ENCODE measurements at places on chromosomes 4 and X.

DNA sequence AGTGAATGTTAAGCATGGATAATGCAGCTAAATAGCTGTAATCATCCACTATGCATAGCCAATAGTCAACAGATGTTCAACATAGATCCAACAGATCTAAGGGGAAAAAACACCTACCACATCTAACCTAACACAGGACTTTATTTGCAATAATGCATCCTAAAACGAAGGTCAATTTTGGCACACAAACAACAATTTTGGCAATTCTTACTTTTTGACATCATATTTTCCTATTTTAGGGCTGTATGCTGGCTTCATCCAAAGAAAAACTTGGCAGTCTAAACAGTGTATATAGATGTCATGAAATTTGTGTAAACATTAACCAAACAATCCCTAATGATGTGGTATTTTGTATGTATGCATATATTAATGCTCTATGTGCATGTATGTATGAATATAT is 33.2 kb downstream of the UNC5C start:
- no peak for DNase-seq

DNA sequence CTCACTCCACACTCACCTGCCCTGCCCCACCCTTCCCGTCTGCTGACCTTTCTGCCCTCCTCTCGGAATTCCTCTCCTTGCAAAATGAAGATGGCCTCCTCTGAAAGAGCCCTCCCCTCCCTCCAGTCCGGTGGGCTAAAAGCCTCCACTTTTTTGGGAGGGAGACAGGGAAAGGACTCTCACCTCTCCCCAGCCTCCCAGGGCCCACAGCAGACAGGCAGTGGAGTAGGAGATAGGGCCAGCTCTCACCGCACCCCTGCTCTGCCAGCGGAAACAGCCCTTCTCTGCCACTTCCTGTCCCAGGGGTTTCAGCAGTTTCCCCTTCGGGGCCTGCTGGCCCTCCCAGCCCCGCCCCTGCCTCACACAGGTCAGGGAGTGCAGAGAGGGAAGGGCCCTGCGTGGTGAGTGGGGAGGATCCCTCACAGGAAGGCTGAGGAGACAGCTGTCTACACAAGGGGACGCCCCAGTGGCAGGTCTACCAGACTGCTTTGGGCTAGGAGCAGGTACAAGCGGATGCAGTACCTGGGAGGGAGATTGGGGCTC is 18.2 kb downstream of the ELF4 start:
- no peak for DNase-seq

- peak; percentile 3 for DNase-seq
These were observed 123.1 kb downstream of the BTC start for GRCh38 chr4:74671080-74671698.

GRCh38 chrX:153692611-153693156 is 5.0 kb downstream of the SLC6A8 start:
- DNase-seq: no peak

- DNase-seq: no peak
These were observed 197.1 kb downstream of the SLC7A11 start for GRCh38 chr4:138045036-138045435.

- DNase-seq: no peak
These were observed 3.4 kb downstream of the SORCS2 start for GRCh38 chr4:7195546-7196287.

DNA sequence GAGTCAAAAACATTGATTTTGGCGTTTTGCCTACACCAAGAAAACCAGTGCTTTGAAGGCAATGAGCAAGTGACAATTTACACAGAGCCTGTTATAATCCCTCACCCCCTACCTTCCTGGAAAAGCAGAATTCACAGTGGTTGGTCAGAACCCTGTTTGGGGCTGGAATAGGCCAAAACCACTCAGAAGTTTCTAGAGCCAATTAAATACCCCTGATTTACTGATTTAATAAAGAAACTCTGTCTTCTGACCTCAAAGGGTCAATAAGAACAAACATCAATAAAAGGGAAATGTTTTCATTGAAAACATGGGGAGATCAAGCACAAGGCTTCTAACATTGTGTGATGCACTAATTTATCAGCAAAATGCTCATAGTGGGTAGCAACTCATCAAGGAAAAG is 116.3 kb downstream of the UNC5C start:
- no peak for DNase-seq

GRCh38 chrX:149759824-149760223 is 14.0 kb upstream of the HSFX1 start:
- DNase-seq: no peak

- DNase-seq: no peak
These were observed 67.2 kb upstream of the C1GALT1C1 start for GRCh38 chrX:120697053-120697452.

GRCh38 chr4:111542056-111542455 is 603.2 kb upstream of the FAM241A start:
- no peak for DNase-seq

DNA sequence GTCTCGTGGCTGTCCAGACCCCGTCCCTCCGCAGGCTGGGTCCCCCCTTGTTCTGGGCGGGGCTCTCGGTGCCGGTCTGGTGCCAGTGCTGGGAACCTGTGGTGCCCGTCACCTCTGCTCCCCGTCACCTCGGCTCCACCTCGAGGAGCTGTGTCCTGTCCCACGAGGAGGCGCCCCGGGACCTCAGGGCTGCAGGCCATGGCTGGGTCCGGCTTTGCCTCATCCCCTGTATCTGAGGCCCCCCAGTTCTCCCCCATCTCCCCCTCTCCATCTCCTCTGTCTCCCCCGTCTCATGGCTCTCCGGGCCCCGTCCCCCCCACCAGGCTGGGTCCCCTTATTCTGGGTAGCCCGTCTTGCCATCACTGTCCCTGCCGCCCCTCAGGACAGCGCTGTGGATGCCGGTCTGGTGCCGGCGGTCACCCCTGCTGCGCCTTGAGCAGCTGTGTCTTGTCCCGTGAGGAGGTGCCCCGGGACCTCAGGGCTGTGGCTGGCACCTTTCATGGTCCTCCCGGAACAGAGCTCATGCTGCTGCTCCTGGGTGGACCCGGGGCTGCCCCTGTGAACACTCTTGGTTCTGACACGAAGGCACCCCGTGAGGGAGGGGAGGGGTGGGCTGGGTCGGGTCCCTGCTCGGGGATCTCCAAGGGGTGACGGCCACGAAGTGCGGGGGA is 13.4 kb upstream of the GTPBP6 start:
- no peak for DNase-seq

DNA sequence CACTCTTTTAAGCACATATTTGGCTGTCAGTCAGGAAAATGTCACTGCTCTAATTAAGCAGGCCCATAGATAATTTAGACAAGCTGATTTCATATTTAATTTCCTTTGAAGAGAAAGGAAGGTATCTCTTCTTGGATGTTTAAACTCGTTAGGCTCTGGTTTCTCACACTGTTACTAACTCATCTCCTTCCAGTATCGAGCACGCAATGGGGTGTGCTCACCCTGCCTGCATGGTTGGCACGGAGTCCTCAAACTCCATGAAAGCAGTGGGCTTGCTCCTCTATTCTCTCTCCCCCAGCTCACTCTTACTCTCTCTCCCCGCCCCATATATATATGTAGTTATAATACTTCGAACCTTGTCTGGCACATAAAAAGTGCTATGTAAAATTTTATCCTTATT is 76.9 kb downstream of the EGF start:
- no peak for DNase-seq

DNA sequence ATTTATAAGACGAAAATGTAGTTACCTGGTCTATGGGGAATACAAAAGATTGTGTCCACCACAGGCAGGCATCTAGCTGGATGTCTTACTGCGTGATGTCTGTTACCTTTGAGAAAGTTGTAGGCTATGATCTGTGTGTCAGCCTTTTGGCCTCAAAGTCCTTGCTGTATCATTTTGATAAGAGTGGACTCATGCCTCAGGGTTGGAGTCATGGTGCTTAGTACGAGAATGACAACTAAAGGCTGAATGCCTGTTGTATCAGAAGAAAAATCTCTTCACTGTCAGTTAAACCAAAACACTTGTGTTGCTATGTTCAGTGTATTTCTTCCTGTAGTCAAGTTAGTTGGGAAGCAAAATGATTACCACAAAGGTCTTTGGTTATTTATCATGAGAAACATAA is 226.2 kb downstream of the ARHGAP10 start:
- DNase-seq: no peak

- DNase-seq: no peak
These were observed 25.6 kb downstream of the ZRSR2 start for GRCh38 chrX:15815779-15816437.

- DNase-seq: no peak
These were observed at the start of gene ALAS2 for GRCh38 chrX:55030271-55031205. Gene ALAS2, minus strand, starts transcription at chrX:55030977. Its CDS starts 4,977 bp downstream, at chrX:55026000.

- no peak for DNase-seq
These were observed 46.6 kb upstream of the PGRMC2 start for GRCh38 chr4:128334256-128334655.

DNA sequence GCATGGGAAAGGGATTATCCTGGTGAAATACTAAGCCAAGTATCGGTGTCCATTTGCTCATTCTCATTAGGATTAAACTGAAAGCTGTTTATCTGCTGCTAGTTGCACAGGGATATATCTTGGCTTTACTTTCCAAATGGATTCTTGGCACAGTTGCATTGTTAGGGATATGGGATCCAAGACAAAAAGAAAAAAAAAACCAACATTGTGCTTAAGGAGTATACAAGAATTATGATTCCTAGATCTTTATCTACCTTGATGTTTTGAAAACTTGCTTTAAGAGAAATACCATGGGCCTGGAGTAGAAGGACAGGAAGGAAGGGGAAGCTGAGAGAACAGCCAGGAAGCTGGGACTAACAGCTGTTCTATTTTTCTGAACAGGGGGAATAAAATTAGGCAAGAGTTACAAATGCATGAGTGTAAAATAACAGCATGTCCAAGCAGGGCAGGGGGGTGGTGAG is 107.6 kb downstream of the ATXN3L start:
- DNase-seq: no peak

- no peak for DNase-seq
These were observed 7.7 kb upstream of the MAPK10 start for GRCh38 chr4:86367577-86367976.

DNA sequence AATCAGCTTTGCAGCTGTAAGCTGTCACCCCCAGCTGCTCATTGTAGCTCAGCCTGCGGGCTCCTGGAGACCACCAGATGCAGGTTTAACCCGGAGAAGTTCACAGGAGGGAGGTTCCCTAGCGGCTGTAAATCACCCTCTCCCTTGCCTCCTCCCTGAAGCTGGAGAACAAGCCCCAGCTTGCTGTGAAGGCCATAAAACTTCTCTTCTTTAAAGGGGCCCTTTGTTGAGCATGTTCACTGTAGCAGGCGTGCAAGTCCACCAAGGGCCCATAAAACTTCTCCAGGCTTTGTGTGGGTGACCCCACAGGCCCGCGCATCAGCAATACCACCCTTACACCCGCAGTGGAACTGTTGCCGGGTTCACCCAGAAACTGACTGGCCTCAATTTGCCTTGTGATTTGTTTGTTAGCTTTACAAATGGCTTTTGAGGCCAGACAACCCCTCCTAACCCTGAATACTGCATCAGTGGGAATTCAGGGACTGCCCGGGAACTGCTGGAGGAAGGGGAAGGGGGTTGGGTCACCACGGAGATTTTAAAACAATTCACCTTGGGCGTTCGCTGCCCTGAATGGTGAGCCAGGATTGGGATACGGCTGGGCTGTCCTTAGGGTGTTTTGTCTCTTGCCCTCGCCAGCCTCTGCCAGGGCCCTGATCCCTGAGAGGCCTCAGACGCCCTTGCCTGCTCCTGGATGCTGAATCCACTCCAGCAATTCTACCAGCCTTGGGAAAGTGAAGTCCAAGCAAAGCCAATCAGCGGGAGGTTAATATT is 49.5 kb upstream of the ATP6AP2 start:
- no peak for DNase-seq

GRCh38 chr4:154590329-154591006 is at the start of gene FGA:
Gene FGA, minus strand, starts transcription at chr4:154590742. Its CDS starts 55 bp downstream, at chr4:154590687.
- no peak for DNase-seq

- DNase-seq: no peak
These were observed 53.2 kb upstream of the RBMX start for GRCh38 chrX:136933611-136934145.

- no peak for DNase-seq
These were observed 73.9 kb upstream of the GPM6B start for GRCh38 chrX:13890806-13891205.

- no peak for DNase-seq
These were observed 77.6 kb upstream of the PCDH18 start for GRCh38 chr4:137609718-137610430.

DNA sequence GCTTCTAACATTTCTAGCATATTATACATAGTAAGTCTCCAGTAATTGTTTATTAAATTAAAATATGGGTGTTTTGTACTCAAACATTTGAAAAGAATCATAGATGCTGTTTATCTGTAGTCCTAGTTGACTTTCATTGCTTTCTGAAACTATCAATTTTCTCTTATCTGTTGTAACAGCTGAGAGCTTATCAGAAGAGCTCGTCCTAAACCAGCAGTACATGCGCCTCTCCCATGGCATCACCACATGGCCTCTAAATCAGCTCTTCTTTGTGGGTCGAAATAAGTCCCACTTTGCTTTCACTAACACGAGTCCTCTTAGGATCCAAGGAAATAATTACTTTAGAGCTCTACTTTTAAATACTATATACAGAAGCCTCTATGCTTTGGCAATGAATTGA is 55.1 kb downstream of the PPP3CA start:
- DNase-seq: no peak

GRCh38 chrX:150968862-150969720 is 14.0 kb upstream of the HMGB3 start:
- no peak for DNase-seq

- DNase-seq: no peak
These were observed 118.6 kb downstream of the SLIT2 start for GRCh38 chr4:20370274-20370673.

DNA sequence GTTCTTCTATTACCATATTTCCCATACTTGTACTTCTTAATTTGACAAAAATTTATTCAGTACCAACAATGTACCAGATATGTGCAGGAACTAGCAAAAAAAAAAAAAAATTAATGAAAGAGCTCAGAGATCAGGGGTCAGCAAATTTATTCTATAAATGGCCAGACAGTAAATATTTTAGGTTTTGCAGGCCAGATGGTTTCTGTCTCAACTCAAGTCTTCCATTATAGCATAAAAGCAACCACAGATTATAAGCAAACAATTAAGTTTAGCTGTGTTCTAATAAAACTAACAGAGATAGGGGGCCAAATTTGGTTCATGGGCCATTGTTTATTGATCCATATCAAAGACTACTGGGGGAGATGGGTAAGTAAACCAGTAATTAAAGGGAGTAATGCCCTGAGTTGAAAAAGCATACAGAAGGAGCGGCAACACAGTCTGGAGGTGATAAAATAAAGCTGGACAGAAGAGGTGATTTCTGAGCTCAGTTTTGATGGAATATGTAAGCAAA is 19.3 kb downstream of the NEK1 start:
- no peak for DNase-seq

DNA sequence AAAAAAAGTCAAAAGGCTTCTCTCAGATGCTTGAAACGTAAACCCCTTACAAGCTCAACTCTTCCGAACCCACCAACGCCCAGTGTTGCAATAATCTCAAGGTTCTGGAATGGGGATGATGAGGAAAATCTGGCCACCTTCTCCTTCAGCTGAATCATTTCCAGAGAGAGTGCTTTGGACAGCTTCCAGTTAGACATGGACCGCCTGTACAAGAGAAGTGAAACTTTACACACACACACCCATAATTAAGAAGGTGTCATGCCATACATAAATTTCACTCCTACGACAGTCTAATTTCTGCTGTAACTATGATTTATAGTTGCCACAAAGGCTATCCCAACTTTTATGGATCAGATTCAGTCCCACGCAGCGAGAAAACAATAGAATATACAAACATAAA is 72.3 kb downstream of the PRKG2 start:
- no peak for DNase-seq
